A549 treated with CORT108297 at 1 μM for 4 hours (cell line): ENCODE measurements at places on chromosomes 11 and 22. TPM values are rescaled to one million over a fixed set of nuclear protein-coding genes. Genes with fewer than 3 reads are reported as not detected.

HBG2 gene
- not detected in 5 replicates for total RNA-seq

ZNF70 gene
- 0.82 to 1.3 TPM (median 0.96 TPM) in 5 replicates for total RNA-seq

BRSK2 gene
- 5.4 to 8.3 TPM (median 6.9 TPM) in 5 replicates for total RNA-seq

TSPAN32 gene
- total RNA-seq, result not detected in 5 replicates

CRYBB3 gene
- 0.22 TPM in 1 of 5 replicates, not detected in the others for total RNA-seq

B4GALNT4 gene
- total RNA-seq, result 11.1 to 25.3 TPM (median 20.4 TPM) in 5 replicates

SIDT2 gene
- total RNA-seq, result 3.3 to 5.1 TPM (median 5.1 TPM) in 5 replicates

SCARF2 gene
- 0.58 to 1.4 TPM (median 0.95 TPM) in 5 replicates for total RNA-seq

SEC14L2 gene
- 25.7 to 46.7 TPM (median 42.7 TPM) in 5 replicates for total RNA-seq

ANGPTL5 gene
- total RNA-seq, result 0.05 TPM in 2 of 5 replicates, not detected in the others

SULT4A1 gene
- total RNA-seq, result not detected in 5 replicates

VPREB1 gene
- total RNA-seq, result not detected in 5 replicates

OR2D2 gene
- total RNA-seq, result not detected in 5 replicates
